Activated CD4-positive, alpha-beta T cell treated with anti-CD3 and anti-CD28 coated beads, Interleukin-2, amount 10 ng/mL, durations not matched to agents 7 days and 5 days (primary cell): ENCODE measurements at places on chromosomes 1 and 21. TPM values are rescaled to one million over a fixed set of nuclear protein-coding genes. Genes with fewer than 3 reads are reported as not detected.

DNA sequence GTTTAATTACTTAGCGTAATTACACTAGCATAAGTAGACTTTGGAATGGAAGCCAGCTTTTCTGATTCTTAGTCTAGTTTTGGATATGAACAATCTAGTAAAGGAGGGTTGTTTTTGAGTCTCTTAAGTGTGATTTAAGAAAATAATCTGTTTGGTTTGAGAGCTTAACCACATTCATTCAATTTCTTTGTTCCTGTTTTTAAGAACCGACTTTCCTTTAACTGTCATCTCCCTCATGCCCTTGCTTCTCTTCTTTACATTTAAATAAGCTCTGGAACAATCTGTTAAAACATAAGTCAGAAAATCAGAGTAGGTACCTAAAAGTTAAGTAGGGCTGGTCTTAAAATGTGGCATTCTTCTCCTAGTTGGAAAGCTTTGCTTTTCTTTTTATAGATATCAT, 27.7 kb downstream of the CDC42 start:
- H3K27ac ChIP-seq: no peak overlapping the region
- peaks cover 66% of the 10 kb centered on the region for H3K36me3 ChIP-seq
- DNase-seq: no peak
- no peak overlapping the region for H3K4me3 ChIP-seq

DNA sequence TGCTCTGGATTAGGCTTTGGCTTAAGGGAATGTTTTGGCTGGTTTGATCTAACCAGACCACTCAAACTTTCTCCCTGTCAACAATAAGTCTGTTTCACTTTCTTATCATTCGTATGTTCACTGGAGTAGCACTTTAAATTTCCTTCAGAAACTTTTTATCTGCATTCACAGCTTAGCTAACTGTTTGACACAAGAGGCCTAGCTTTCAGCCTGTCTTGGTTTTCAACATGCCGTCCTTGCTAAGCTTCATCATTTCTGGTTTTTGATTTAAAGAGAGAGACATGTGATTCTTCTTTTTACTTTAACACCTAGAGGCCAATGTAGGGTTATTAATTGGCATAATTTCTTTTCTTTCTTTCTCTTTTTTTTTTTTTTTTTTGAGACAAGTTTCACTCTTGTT, 14.9 kb upstream of the CYB5R1 start:
- DNase-seq: no peak
- H3K4me1 ChIP-seq: peaks cover 1% of the 10 kb centered on the region
- H3K27me3 ChIP-seq: peaks cover 24% of the 10 kb centered on the region
- no peak overlapping the region for H3K4me3 ChIP-seq
- H3K27ac ChIP-seq: no peak overlapping the region
- H3K36me3 ChIP-seq: no peaks in the 10 kb centered on the region

DNA sequence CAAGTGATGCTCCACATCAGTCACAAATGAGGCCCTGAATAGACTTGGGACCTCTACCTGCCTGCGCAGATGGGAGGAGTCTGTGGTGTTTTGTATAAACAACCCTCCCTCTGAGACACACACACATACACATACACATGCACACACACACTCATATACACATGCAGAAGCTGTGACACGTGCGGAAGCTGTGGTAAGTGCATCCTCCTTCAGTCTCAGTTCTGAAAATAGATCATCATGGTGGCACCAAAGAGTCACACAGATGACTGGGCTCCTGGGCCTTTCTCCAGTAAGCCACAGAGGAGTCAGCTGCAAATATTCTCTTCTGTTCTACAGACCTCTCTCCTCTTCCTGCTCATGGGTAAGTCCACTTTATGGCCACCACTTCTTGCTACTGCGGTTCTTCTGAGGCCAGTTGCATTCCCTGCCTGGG, at the start of gene LY9:
LY9 (plus strand) TSS at position 224 of the 433 bp plus-strand sequence; CDS start at position 238, 14 bp downstream.
- no peaks in the 10 kb centered on the region for H3K27me3 ChIP-seq
- peak within 1 kb of the TSS; percentile 86 for H3K4me3 ChIP-seq
- peaks cover 37% of the 10 kb centered on the region for H3K36me3 ChIP-seq
- DNase-seq: peak; percentile 91

- no peaks in the 10 kb centered on the region for H3K36me3 ChIP-seq
- H3K27me3 ChIP-seq: peaks cover 3% of the 10 kb centered on the region
- no peak for DNase-seq
- no peak overlapping the region for H3K27ac ChIP-seq
- peaks cover 2% of the 10 kb centered on the region for H3K4me1 ChIP-seq
Observed at GRCh38 chr1:67612788-67613241, 72.2 kb upstream of the GADD45A start.

DNA sequence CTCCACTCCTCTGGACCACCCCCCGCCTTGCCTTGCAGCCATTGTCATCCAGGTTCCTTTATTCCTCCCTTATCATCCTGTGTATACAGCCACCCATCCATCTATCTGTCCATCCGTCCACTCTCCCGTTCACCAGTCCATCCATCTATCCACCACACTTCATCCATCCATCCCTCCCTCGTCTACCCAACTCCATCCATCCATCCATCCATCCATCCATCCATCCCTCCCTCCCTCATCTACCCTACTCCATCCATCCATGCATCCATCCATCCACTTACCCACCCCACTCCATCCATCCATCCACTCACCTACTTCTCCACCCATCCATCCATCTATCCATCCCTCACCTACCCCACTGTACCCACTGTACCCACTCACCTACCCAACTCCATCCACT, 35.4 kb downstream of the DHRS3 start:
- H3K27me3 ChIP-seq: no peaks in the 10 kb centered on the region
- H3K27ac ChIP-seq: no peak overlapping the region
- no peak overlapping the region for H3K4me3 ChIP-seq
- no peaks in the 10 kb centered on the region for H3K4me1 ChIP-seq
- no peak for DNase-seq

DNA sequence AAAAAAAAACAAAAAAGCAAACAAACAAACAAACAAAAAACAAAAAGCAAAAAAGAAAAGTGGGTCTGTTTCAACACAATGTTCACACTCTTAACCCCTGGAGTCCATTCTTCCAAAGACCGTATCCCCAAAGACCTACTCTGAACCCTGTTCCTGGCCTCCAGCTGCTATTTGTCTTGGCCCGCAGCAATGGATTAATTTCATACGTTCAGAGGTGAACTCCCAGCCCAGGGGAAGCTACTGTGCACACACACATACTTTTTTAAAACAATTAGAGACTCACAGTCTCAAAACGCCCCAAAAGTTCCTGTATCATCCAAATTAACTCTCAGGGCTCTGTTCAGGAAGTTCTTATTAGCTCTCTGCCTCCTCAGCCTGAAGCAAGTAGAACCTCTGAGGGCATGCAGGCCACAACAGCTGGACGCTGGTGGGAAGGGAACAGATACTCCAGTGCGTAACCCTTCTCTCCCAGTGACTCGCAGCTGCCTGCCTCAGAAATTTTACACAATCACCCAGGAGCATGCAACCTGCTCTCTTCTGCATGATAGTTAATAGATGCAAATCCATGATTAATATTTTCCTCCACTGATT, 395.4 kb downstream of the RRAGC start:
- H3K27me3 ChIP-seq: peaks cover 27% of the 10 kb centered on the region
- H3K4me3 ChIP-seq: no peak overlapping the region
- no peaks in the 10 kb centered on the region for H3K36me3 ChIP-seq
- DNase-seq: no peak
- no peak overlapping the region for H3K27ac ChIP-seq

GRCh38 chr1:197145446-197146024, 934 bp downstream of the ASPM start:
- peaks cover 46% of the 10 kb centered on the region for H3K4me1 ChIP-seq
- H3K27ac ChIP-seq: peak overlapping the region; percentile 97
- H3K4me3 ChIP-seq: peak overlapping the region; percentile 82
- H3K27me3 ChIP-seq: no peaks in the 10 kb centered on the region

DNA sequence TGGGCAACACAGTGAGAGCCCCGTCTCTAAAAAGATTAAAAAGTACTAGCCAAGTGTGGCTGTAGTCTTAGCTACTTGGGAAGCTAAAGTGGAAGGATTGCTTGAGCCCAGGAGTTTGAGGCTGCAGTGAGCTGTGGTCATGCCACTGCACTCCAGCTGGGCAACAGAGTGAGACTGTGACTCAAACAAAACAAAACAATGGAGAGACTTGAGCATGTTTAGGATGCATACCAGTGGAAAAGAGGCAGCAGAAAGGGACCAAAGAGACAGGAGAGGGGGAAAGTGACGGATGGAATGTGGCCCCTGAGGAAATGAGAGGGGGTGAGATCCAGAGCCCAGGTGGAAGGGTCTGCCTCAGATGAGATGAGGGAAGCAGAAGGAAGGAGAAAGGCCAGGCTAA, 358.9 kb downstream of the RPS6KC1 start:
- H3K27ac ChIP-seq: no peak overlapping the region
- no peaks in the 10 kb centered on the region for H3K4me1 ChIP-seq
- no peaks in the 10 kb centered on the region for H3K27me3 ChIP-seq

The PDZK1IP1 gene
- total RNA-seq: not detected

The SPATA45 gene
- total RNA-seq: not detected

The FHAD1 gene
- total RNA-seq: not detected
